ENCODE measurements at places on chromosomes 3 and 15. TPM values are rescaled to one million over a fixed set of nuclear protein-coding genes. Genes with fewer than 3 reads are reported as not detected.

The SEMA6D gene
- polyA plus RNA-seq: 31.0 TPM

GRCh38 chr3:125418306-125418705 is 43.2 kb upstream of the ZNF148 start:
- DNase-seq: no peak

The CX3CR1 gene
- 4.3 TPM for polyA plus RNA-seq

- DNase-seq: no peak
These were observed 35.0 kb downstream of the CTSH start for GRCh38 chr15:78909791-78910228.

- no peak for DNase-seq
These were observed 82.0 kb upstream of the PDZRN3 start for GRCh38 chr3:73706771-73707170.

- no peak for DNase-seq
These were observed 216.3 kb downstream of the SATB1 start for GRCh38 chr3:18208856-18209255.

GRCh38 chr3:59318881-59319280 is 269.1 kb upstream of the CFAP20DC start:
- DNase-seq: no peak

DNA sequence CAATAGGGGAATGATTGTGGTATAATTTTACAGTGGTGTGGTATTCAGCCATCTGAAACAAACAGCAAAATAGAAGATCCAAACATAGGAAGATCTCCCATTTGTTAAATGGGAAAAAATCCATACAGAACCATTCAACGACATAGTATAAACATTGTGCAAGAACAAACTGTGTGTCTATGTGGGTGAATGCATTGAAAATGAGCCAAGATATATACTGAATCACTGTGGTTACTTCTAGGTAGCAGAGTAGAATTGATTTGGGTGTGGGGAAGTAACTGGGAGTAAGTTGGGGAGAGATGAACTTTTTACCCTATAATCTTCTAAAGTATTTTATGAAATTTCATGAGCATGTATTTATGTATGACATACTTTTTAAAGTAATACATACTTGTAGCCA is 123.1 kb upstream of the UMPS start:
- no peak for DNase-seq

The SLCO2A1 gene
- polyA plus RNA-seq: 16.8 TPM

The SLC51B gene
- 9.0 TPM for polyA plus RNA-seq

DNA sequence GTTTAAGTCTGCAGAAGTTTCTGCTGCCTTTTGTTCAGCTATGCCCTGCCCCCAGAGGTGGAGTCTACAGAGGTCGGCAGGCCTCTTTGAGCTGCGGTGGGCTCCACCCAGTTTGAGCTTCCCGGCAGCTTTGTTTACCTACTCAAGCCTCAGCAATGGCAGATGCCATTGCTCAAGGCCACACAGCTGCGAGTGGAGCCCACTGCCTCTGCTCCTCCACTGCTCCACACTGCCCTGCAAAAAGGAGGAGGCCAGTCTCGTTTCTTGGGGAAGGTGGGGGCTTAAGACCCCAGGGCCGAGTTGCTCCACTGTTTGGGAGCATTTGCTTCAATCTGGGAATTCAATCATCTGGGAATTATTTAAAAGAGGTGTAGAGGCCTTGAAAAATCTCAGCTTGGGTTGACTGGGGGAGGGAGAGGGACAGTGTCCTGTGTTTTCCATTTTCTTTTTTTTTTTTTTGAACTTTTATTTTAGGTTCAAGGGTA is 144.6 kb upstream of the MEF2A start:
- no peak for DNase-seq

The TTC21A gene
- 19.9 TPM for polyA plus RNA-seq

The ITIH1 gene
- not detected for polyA plus RNA-seq

DNA sequence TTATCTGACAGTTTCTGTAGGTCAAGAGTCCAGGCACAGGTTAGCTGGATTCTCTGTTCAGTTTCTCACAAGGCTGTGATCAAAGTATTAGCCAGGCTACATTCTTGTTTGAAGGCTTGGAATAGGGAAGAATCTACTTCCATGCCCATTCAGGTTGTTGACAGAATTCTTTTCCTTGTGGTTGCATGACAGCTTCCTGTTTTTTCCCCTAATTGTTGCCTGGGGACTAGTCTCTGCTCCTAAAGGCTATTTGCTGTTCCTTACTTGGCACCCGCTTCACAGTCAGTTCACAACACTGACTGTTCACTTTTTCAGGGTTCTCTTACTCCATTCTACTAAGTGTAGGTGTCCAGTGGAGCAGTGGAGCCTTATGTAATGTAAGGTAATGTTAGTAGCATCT is 115.4 kb upstream of the GBE1 start:
- DNase-seq: no peak

DNA sequence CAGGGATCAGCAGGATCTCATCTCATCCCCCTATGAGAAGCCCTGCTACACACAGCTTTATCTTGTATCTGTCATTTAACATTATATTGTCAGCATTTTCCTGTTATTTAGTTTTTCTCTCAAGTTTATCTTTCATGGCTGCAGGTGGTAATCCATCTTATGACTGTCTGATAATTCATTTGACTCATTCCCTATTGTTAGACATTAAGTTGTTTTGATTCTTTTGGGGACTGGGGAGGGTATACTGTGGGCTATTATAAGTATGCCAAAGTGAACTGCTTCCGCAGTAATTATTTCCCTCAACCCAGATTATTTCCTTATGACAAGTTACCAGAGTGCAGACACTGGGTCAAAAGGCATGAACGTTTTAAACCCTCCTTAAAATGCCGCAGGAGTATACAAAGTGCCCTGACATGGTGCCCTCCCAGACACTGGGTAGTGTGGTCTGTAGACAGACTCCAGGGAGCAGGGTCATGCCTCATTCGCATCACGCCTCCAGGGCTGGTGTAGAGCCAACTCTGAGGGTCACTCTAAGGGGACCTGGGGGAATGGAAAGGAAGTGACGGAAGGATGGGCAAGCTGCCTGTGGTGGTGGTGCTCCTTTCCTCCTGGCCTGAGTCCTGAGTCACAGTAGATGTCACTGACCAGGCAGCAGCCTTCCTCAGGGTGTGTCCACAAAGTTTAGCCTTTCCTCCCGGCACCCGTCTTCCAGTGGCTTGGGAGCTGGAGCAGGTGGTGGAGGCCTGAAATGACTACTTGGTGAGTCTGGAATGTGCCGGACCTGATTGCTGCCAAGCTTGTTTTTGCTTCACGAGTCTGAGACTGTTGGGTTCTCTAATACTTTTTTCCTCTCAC is 11.6 kb downstream of the GPR160 start:
- no peak for DNase-seq

DNA sequence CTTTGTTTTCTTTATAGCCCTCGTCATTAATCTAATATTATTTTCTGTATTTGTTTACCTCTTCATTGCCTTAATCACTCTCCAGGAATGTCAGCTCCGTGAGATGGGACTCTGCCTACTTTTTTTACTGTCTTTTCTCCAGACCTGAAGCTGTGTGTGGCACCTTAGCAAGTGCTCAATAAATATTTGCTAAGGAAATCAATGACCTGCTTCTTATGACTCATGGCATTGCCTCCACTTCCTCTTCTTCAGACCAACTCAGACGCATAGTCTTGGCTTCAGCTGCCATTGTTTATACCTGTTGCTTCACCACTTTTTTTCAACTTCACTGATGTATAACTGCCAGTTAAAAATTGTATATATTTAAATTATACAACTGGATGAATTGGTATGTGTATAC is 218.5 kb upstream of the CMC1 start:
- no peak for DNase-seq

DNA sequence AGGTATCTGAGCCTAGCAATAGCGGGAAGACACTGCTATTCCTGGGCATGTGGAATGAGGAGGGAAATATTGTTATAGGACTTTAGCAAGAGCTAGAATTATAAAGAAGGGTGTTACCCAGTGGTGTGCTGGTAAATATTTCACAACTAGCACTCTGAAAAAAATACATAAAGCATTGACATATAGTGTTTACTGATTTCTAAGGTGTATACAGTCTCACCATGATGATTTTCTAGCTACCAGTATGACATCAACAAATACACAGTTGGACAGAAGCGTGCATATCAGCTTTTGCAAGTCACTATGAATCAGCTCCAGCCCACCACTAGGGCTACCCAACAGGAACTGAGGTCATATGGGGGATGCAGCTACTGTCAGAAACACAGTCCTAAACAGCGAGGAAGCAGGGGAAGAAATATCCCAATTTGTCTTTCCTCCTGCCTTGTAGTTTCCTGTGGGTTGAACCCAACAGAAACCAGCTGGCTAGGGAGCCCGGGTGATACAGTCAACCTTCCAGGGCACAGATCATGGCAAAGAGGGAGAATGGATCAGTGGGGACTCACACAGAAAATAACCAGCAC is 39.6 kb downstream of the HGD start:
- no peak for DNase-seq

- no peak for DNase-seq
These were observed 88.4 kb upstream of the GALNT15 start for GRCh38 chr3:16085884-16086608.

The CAMP gene
- 1.2 TPM for polyA plus RNA-seq

DNA sequence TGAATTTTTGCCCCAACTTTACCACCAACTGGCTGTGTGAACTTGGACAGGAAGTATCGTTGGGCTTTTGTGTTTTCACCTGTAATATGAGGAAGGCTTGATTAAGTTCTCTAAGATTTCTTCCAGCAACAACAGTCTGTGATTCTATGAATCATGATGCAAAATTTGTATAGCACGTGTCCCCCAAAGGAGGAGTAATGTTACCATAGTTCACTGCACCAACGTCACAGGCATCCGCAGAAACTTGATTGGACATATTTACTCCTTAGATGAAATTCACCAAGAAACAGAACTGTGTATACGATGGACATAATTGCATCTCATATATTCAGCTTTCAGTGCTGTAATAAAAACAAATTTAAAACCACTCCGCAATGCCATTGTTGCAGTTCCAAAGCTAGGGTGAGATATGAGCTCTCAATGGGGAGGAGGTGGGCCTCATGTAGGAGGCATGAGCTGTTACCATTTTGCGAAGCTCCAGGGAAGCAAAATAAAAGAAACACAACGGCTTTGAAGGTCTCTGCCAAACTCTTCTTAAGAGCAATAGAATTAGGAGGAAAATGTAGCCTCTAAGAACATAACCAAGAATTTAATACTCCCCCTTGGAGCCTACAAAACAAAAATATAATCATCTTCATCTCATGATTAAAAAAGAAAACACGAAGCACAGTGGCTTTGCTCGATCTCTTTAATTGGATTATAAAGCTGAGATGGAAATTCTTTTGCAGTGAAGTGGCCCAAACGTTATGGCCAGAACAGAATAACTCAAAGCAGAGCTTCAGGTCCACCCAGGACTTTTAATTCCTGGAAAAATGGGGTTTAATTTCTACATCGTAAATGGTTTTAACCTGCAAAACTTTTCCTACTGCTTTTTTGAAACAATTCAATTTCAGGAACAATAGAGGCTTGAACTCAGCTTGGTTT is 80.7 kb downstream of the CHST2 start:
- DNase-seq: no peak

DNA sequence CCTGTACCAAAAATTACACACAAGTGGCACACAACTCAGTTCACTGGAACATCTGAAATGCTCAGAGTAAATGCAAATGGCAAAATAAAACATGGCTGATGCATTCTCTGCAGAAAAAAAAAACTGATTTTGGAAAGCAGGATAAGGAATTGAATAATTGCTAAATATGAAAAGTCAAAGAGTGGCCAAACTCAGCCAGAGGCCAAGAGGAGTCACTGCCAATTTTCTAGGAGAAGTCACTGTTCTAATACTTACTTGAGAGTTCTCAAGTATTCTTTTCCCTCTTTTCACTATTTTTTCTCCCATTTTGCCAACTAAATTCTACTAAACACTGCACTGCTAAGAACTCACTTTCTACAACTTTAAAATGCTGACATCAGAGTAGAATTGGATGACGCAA is 1018.6 kb downstream of the TUSC7 start:
- no peak for DNase-seq

The BNC1 gene
- polyA plus RNA-seq: 0.08 TPM
